Fibroblast of skin of abdomen (primary cell): ENCODE measurements at places on chromosomes 7 and 10.

DNA sequence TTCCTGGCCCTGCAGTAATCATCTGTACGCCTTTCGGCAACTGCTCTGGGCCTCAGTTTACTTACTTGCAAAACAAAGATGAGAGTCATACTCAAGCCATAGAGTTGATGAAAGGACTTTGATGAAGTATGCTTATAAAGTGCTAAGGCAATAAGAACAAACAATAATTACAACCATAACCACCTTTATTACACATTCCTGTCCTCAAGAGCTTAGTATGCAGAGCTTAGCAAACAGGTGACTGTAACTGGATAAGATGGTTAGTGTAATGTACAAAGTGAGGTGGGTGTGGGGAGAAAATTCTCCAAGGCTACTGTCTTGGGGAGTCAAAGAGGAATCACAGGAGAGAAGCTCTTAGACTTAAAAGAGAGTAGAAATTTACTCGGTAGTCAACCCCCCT is 117.0 kb upstream of the AFAP1L2 start:
- DNase-seq = no peak

- DNase-seq = no peak
Measured at GRCh38 chr10:122249991-122250750, 20.9 kb upstream of the BTBD16 start.

DNA sequence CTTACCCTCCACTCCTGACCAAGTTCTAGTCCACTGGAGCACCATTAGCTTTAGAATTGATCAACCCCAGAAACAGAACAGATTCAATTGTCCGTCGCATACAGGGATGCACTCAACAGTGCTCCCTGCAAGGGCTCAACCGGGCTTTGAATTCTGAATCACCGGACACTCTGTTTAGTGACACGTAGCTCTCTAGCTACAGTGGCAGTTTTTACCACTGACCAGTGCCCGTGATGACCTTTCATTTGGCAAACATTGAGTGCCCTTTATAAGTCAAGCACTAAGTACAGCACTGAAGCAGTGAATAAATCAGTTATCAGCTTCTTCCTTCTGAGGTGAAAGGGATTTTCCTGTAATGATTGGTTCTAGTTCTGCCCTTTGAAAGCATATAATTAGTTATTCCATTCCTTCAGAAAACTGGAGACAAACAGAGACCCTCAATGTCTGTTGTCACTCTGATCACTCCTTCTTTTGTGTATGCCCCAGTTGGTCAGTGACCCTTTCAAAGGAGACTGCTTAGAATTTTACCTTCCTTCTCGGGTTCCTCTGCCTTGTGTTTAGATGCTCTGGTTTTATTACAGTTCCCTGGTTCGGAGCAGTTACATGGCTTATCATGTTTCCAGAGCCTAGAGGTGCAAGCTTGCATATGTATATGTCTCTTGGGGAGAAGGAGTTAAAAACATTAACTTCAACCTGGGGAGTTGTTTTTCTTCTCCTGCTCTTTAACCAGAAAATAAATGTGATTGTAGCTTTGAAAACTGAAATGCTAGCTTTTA is 68.9 kb downstream of the ZNF365 start:
- no peak for DNase-seq

DNA sequence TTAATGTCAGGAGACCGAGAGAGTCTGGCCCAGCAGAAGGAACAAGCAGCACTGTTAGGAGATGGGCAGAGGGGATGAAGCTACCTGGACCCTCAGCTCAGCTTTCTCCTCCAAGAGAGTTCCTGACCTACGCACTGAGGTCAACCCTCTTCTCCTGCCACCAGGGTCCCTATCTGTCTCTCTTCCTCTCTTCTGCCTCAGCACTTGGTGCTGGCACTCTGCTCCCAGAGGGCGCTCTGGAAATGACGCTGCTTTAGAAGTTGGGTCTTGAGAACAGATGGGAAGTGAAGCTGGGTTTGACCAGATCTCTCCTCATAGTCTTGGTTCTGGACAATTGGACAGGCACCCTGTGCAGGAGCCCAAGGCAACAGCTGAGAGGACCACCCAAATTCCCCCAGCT is 216.0 kb upstream of the AGK start:
- DNase-seq = no peak

- DNase-seq = peak; percentile 95
Measured at GRCh38 chr10:63744060-63744941, 223.1 kb downstream of the REEP3 start.

DNA sequence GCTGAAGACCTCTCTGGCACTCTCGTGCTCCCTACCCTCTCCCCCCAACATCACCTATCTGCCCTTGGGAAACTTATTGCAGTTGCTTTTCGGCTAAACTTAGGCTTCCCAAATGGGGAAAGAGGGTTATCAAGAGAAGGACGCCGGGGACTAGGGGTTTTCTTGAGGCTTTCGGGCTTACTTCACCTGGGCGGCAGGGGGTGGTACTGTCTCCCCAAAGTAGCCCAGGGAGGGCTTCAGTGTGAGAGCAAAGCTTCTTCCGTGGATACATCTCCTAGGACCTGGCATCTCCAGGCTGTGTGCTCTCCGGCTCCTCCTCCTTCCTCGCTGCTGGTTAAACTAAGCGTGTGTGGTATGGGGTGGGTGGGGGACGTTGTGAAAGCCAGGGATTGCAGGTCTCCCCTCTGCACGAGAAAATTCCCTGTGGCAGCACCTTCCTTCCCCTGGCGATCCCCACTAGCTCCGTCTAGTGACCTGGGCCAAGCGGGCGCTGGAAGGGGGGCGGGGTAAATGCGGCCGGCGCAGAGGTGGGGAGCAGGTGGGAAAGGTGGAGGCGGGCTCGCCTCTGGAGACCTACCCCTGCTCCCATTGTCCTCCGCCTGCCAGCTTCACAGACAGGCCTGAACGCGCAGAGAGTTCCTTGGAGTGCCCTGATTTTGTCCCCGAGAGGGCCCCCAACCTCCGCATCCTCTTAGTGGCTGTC is 1.1 kb downstream of the PLXDC2 start:
- no peak for DNase-seq

DNA sequence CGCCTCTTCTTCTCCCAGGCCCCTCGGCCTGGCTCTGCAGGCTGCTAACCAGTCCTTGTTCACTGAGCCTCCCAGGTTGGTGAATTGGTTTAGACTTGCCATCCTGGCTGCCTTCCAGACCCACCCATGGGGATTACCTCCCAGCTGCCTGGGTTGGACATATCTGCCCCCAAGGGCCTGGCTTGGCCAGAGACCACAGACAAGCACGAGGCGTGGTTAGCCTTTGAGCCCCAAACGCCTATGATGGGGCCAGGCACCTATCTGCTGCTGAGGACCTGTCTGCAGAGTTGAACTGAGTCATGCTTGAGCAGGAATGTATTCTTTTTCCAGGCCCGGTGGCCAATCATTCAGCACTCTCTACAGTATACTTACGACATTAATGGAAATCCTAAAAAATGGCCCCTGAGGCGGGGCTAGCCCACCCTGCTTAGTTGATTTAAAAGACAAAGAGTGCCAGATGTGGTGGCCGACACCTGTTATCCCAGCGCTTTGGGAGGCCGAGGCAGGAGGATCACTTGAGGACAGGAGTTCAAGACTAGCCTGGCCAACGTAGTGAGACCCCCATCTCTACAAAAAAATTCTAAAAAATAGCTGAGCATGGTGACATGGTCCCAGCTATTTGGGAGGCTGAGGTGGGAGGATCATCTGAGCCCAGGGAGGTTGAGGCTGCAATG is 361.5 kb downstream of the FRMD4A start:
- no peak for DNase-seq

DNA sequence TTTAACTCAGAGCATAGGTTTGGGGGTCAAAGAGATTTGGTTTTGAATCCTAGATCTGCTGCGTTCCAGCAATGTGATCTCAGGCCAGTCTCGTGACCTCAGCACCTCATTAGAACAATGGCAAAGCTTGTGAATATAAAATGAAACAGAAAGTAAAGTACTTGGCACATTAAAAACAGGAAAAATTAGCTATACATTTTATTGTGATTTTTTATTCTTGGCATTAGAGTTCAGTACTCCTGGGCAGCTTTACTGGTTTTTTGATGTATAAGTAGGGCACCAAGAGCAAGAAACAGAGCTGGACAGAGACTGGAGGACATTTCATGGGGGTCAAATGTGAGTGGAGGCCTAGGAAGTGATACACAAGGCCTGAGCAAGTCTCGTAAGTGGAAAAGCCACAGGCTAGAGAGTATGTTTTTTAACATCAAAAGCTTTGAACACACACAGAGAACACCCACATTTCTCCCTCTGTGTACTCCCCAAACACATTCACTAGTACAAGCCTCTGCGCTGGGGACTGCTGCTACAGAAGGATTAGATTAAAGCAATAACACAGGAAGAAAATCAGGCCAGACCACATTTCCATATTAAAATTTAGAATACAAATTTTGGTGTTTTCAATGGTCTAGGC is 157.2 kb upstream of the SLC25A13 start:
- no peak for DNase-seq
